ENCODE measurements at places on chromosomes 4 and X. TPM values are rescaled to one million over a fixed set of nuclear protein-coding genes. Genes with fewer than 3 reads are reported as not detected.

SMARCA1 gene
- 75.0 TPM for total RNA-seq

F8A1 gene
- total RNA-seq = 2.4 TPM

DMP1 gene
- total RNA-seq = not detected

UNC5C gene
- total RNA-seq = 14.3 TPM

POLN gene
- total RNA-seq = 8.6 TPM

TEC gene
- total RNA-seq = 1.6 TPM

CCNA2 gene
- 6.9 TPM for total RNA-seq

FTSJ1 gene
- 36.3 TPM for total RNA-seq

GPC4 gene
- 1.2 TPM for total RNA-seq

All from frontal cortex (tissue), 4 donors.